Inflammatory macrophage (primary cell): ENCODE measurements at places on chromosomes 7 and 10.

DNA sequence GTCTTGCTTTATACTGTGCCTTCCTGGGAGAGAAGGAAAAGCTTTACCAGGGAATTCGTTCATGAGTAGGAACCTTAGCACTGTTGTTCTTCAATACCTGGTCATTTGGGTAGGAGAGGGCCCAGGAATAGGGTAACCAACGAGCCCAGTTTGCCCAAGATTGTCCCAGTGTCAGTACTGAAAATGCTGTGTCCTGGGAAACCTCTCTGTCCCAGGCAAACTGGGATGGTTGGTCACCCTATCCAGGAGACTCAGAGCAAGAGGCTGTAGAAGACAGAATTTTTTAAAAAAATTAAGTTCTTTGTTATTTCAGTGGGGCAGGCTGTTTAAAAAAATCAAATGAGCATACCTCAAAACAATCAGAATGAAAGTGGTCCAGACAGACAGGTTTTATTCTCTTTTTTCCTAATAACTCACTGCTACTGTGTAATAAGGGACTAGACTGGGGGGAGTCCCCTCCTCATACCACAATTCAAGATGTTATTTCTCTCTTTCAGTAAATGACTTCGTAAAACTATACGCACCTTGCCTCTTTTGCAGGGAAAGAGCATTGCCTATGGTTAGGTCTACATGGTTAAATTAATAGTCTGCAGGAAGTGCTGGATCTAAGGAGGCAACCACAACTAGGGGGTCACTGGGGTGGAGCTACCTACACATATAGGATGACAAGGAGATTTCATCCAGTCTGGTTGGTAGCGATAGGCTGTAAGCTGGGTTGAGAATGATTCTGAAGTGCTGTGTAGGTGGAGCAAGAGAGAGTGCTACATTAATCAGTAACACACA, 41.1 kb upstream of the FAM133B start:
- DNase-seq = no peak

GRCh38 chr10:129965959-129966358, 1.9 kb upstream of the EBF3 start:
- no peak for DNase-seq

DNA sequence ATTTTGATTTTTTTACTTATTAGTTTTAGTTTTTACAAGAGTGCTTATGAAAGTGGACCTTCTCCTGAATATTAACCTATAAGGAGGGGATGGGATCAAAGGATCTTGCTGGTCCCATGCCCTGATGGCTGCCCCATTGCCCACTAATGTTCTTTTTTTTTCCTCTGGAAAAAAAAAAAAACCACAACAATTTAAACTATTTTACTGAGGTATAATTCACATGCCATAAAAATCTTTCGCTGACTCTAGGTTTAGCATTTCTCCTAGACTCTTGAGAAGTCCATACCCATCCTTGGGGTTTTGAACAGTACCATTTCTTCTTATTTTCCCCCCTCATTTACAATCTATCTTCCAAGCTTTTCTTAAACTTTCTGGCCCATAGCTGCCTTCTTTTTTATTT, 481.8 kb downstream of the TFEC start:
- DNase-seq = no peak

GRCh38 chr10:17685233-17685840, 41.4 kb downstream of the STAM start:
- DNase-seq = no peak

DNA sequence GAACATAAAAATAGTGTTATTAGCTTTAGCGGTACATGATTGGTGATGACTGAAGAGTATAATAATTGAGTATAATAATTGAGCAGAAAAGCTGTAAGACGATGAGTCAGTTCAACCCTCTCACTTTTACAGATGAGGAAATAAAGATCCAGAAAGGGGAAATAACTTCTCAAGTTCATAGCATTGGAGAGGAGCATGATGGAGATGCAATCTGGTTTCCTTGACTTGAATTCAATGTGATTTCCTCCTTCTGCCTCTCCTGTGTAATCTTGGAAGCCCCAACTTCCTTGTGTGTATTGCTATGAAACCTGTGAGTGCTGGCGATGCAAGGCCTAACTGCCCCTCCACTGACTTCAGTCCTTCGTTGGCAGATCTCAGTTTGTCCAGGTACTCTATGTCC, 265.1 kb downstream of the LRMDA start:
- DNase-seq = peak; percentile 90

DNA sequence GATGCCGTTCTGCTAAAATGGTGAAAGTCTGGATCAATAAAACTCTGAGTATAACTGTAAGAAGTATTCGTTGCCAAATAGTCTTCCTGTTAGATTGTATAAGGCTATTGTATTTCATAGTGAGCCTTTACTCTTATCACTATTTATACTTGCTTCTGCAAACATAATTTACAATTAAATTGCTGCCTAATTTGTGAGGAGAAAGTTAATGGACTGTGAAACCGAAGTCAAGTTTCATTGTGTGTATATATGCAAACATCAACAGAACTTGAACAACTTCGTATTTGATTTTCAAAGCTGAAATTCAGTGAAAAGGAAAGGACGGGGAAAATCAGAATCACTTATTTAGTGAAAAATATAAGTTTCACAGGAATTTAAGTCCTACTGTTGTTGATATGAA, 135.9 kb upstream of the CCDC6 start:
- DNase-seq = no peak

DNA sequence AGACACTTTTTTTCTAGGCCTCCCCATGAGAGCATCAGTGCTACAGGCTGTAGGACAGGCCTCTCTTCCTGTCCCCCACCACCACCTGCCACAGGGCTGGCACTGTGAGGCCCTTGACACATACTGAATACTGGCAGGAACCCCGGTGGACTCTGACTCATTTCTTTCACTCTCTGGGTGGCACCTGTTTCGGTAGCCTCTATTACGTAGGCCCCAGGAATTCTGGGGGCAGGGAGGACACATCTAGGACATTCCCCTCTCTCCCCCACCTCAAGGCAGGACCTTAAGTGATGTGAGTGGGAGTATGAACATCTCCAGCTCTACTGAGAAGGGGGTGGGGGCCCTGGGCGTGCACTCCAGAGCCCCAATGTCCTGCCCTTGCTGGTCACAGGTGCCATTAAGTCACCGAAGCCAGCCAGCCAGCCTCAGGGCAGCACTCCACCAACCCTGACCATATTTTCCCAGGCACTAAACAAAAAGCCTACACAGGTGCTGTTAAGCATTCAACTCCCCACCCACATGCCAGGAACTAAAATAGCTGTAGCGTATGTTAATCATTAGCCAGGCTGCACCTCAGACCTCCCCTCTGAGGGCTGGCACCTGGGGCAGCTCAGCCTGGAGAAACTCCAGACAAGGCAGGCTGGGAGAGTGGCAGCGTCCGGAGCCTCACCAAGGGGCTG, 8.9 kb downstream of the ANXA11 start:
- DNase-seq = no peak

DNA sequence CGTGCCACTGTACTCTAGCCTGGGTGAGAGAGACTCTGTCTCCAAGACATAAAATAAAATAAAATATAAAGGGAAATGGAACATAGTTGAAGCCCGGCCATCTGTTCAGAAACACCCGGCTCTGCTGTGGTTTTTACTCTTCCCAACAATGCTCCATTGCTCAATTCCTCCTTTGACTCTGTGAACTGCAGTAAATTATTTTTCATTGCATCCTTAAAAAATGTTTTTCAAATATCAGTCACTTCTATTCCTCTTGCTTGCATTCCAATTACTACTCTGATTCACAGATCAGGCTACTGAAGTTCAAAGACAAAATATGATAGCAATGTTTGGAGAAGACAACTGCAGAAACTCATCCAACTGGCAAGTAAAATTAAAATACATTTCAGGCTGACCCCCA, 983.0 kb downstream of the SORCS1 start:
- DNase-seq = no peak

DNA sequence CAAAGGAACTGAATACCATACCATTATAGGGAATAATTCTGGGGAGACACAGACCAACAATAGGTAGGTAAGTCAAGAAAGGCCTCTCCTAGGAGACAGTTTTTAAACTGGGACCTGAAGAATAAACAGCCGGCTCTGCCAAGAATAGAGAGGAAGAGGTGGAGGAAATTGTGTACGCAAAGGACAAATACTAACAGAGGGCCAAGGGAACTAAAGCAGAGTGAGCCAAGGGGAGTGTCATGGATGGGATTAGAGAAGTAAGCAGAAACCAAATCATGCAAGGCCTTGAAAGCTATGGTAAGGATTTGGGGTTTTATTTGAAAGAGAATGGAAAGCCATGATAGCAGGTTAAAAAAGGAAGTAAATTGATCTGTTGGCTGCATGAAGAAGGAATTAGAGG, 18.1 kb upstream of the ITGB8 start:
- no peak for DNase-seq

GRCh38 chr10:11837372-11838161, 14.4 kb downstream of the PROSER2 start:
- DNase-seq = no peak

DNA sequence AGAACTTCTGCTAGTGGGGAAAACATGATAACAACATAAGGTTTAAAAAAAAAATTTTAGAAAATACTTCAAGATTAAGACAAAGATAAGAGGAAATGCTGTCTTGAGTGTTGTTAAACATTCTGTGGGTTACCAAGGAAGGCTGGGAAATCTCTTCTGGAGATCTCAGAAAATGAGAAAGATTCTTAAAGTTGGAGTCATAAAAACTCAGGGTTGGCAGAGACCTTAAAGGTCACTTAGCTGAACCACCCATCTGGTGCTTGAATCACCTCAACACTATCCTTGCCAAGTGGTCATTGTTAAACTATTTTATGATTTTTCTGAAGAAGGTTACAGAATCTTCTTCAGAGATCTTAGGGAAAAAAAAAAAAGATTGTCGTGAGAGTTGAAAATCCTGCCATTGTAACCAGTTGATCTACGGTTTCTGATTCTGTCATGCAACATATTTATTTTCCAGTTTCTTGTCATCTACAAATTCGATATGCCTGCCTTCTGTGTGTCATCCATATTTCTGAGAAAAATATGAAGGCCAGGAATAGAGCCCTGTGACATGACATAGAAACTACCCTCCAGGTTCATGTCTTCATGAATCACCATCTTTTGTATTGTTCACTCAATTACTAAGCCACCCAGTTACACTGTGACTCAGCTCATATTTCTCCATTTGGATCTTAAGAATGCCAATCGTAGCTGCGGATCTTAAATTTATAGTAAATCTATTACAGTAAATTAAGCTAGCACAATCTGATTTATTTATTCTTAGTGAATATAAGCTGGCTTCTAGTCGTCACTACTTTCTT, 179.2 kb downstream of the ST7 start:
- no peak for DNase-seq

DNA sequence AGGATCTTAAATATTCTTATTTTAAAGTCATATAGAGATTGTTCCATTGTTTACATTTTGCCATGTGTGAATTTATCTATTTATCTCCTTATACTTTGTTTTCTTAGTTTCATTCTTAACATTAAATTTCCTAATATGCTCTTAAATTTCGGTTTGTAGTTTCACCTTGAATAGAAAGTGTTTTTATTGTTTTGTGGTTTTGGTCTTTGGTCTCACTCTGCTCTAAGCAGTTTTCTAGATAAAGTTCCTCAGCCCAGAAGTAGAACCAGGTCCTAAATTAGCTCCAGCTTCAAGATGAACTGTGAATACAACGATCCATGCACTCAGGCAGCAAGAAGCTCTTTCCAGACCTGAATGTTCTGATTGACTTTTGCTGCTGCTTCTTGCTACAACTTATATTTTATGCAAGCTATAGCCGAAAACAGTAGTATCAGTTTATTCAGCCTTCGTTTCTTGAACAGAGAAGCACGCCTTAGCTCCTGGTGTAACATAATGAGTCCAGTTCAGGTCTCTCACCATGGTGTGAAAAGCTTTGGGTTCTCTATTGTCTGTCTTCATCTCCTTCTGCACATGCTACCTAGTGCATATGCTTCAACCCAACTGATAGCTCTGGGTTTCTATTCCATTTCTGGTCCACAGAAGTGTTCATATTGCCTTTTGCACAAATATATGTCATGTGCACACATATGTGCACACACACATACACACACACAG, 95.3 kb downstream of the SEM1 start:
- DNase-seq = no peak
